ENCODE measurements at places on chromosomes 1 and 21. TPM values are rescaled to one million over a fixed set of nuclear protein-coding genes. Genes with fewer than 3 reads are reported as not detected.
A peak's percentile ranks its signal among the peaks of the same experiment; 100 is the strongest.

The CSRP1 gene
- total RNA-seq, result 71.7 TPM

- H3K27me3 ChIP-seq, result peaks cover 26% of the 10 kb centered on the region
- H3K4me3 ChIP-seq, result no peak overlapping the region
- no peak for DNase-seq
These were observed 67.3 kb downstream of the SLC9A1 start for GRCh38 chr1:27087371-27088220.

DNA sequence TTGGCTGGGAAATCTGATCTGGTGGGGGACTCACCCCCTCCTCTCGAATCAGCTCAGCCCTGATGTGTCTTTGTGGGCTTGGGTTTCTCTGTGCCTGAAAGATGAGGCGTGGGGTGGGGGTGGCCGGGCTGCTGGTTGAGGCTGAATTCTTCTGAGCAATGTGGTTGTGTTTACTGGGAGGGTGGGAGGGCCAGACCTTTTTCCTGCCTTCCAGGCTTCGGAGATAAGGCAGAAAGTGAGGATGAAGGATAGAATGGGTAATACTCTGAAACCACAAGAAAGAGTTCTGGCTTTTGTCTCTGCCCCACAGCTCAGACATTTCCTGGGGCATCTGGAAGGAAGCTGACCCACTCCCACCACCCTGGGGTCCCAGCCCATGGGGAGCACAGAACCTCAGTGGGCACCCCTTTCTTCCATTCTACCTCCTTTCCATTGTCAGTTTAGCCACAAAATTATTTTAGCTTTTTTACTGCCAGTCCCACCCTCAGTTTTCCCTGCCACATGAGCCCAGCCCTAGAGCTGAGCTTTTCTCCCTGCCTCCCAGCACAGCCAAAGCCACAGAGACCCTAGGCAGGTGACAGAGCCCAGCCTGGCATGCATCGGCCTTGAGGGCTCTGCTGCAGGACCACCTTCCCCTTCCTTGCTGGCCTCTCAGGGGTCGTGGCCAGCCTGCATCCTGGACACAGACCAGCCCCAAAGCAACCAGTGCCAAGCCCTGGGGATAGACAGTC lies 11.2 kb downstream of the ALX3 start:
- H3K4me1 ChIP-seq, result peaks cover 2% of the 10 kb centered on the region
- H3K4me3 ChIP-seq, result no peak overlapping the region
- H3K36me3 ChIP-seq, result peaks cover 8% of the 10 kb centered on the region
- DNase-seq, result no peak
- H3K27ac ChIP-seq, result no peak overlapping the region

The LRRC71 gene
- not detected for total RNA-seq

- no peak overlapping the region for H3K4me3 ChIP-seq
- H3K27me3 ChIP-seq, result no peaks in the 10 kb centered on the region
- DNase-seq, result peak; percentile 55
- H3K27ac ChIP-seq, result no peak overlapping the region
- no peaks in the 10 kb centered on the region for H3K36me3 ChIP-seq
- H3K4me1 ChIP-seq, result no peaks in the 10 kb centered on the region
These were observed 214.5 kb downstream of the VAV3 start for GRCh38 chr1:107750364-107750959.

DNA sequence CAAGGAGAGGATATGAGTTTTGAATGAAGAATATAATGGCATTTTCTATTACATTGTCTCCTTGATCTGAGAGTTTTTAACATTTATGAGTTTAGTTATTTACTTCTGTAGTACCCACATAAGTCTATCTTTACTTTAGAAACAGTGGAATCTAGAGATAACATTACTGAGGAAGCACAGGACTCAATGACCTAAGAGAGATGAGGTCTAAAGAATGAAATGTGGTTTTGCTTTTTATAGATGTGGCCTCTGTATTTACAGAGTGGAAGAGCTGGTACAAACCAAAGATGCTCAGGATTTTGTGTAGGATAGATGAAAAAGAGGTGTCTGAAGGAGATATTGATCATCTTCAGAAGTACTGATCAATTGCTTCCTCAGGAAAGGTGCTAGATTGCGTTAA lies 177.3 kb downstream of the KCTD3 start:
- no peak for DNase-seq
- H3K36me3 ChIP-seq, result no peaks in the 10 kb centered on the region
- H3K4me3 ChIP-seq, result no peak overlapping the region
- H3K4me1 ChIP-seq, result no peaks in the 10 kb centered on the region
- no peaks in the 10 kb centered on the region for H3K27me3 ChIP-seq
- H3K27ac ChIP-seq, result no peak overlapping the region

DNA sequence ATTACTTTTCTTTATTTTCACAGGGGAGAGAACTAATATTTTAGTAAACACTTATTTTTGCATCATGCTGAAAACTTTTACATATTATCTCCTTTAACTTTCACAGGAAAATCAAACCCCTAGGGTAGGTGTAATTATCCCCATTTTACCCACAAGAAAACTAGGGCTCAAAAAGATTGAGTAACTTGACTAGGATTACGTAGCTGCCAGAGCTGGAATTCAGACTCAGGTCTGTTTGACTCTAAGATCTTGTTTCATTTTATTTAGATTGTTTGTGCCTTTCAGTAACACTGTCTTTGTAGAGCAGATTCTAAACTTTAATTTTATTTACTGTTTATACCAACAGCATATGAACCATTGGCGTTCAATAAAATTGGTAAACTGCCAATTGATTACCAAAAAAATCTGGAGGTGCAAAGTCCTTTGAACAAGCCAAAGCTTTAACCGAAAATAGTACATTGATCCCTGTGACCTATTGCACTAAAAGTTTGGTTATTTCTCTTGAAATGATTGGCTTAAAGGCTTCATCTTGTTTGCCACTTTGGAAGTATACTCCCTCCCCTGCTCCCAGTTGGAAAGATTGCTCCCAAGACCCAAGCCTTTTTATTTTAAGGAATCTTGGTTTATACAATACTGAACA lies 71.0 kb upstream of the WDR26 start:
- peaks cover 2% of the 10 kb centered on the region for H3K36me3 ChIP-seq
- peaks cover 47% of the 10 kb centered on the region for H3K4me1 ChIP-seq
- no peaks in the 10 kb centered on the region for H3K27me3 ChIP-seq
- DNase-seq, result no peak

DNA sequence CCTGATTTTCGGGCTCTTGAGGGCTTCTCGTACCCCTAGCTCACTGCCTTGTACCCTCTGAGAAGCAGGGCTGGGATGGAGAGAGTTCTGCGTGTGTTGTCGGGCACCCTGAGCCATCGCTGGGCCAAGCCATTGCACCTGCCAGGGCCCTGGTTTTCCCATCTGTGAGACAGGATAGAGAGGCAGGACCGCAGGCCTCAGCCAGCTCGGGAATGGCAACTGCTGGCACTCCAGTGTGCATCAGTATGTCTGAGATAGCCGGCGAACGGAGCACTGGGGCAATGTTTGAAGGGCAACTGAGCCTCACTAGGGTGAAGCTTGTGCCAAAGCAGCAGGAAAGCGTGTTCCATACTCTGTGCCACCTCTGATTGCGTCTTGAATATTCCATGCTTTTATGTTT lies 66.9 kb downstream of the TENT5C start:
- no peaks in the 10 kb centered on the region for H3K27me3 ChIP-seq
- DNase-seq, result no peak
- peak overlapping the region; percentile 14 for H3K27ac ChIP-seq
- H3K36me3 ChIP-seq, result peaks cover 2% of the 10 kb centered on the region

DNA sequence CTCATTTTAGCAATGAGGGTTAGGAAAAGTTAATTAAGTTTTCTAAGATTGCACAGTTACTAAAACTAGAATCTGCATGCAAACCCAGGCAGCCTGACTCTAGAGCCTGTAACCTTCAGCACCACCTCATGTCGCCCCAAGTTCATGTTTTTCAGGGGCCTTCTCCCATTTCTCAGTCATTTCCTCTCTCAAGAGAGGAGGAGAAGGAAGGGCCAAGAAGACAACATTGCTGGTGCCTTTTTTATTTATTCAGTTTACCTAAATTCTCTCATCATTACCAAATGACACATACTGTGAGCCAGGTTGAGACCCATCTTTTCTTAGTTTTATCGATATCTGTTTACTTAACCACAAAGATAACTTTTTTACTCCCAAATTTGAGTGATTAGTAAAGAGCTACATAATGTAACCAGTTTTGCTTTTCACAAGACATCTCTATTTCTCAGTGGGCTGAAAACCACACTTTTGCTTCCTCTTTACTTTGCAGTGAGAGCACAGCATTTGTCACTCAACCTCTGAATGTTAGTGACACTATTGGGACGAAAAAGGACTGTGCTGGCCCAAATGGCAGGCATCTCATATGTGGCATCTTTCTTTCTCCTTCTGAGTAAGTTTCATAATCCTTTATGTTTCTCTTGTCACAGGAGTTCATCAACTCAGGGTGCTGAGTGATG lies at the start of gene CD101:
Gene CD101, plus strand, starts transcription at position 507 of the 674 bp plus-strand sequence. Its CDS starts 58 bp downstream, at position 565.
- H3K27ac ChIP-seq, result peak within 1 kb of the TSS; percentile 52
- no peak for DNase-seq
- peaks cover 5% of the 10 kb centered on the region for H3K36me3 ChIP-seq
- peaks cover 17% of the 10 kb centered on the region for H3K4me1 ChIP-seq
- H3K27me3 ChIP-seq, result no peaks in the 10 kb centered on the region

All from activated CD8-positive, alpha-beta memory T cell treated with anti-CD3 and anti-CD28 coated beads, Interleukin-2, amount 10 ng/mL, durations not matched to agents 7 days and 5 days (primary cell).